ENCODE measurements at places on chromosomes 13 and 19.

DNA sequence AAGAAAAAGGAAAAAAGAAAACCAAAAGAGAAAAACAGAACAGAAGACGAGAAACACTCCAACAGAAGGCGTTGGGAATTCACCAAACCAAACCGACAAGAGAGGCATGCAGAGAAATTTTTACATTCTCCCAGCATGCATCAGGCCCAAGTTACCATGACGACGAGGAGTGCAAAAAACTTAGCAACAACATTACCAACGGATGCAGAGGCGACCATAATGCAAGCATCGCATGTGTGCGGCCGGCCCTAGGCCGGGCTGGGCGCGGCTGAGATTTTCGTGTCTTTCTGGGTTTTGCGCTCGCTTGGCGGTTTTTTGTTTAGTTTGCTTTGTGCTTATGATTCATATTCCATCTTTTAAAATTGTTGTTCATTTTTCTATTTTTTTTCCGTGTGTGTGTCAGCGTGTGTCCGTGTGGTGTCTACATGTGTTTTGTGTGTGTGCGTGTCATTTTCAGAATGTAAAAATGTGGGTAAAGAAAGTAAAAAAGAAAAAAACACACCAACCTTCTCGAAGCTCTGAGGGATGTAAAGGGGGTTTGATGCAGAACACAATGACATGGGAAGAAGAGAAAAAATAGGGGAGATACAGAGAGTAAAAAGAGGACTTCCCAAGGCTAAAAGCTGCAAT lies 84.9 kb downstream of the PTPRS start:
- H3K27me3 ChIP-seq = no peaks in the 10 kb centered on the region
- no peaks in the 10 kb centered on the region for H3K36me3 ChIP-seq
- H3K27ac ChIP-seq = no peak overlapping the region
- no peaks in the 10 kb centered on the region for H3K4me1 ChIP-seq

DNA sequence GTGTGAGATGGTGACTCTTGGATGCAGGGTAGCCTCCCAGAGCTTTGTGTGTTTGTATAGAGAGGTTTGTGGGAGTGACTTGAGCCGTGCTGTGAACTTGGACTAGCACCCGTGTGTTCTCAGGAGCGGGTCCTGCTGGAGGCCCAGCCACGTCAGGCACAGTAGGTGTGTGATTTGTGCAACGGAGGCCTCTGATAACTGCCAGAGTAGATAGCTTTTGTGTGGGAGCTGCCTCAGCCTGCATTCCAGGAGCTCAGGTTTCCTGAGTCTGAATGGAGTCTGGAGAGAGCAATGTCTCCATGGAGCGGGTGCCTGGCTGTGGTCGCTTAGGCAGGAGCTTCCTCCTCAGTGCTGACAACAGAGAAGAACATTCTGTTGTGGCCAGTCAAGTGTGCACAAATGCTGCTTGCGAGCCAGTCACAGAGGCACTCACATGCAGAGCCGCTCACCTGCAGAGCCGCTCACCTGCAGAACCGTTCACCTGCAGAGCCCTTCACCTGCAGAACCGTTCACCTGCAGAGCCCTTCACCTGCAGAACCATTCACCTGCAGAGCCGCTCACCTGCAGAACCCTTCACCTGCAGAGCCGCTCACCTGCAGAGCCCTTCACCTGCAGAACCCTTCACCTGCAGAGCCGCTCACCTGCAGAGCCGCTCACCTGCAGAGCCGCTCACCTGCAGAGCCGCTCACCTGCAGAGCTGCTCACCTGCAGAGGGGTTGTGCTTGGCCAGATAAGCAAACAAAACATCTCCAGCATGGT lies 32.6 kb downstream of the TFDP1 start:
- no peak overlapping the region for H3K27ac ChIP-seq
- H3K4me3 ChIP-seq = no peak overlapping the region
- H3K4me1 ChIP-seq = no peaks in the 10 kb centered on the region
- H3K36me3 ChIP-seq = no peaks in the 10 kb centered on the region
- no peaks in the 10 kb centered on the region for H3K27me3 ChIP-seq

DNA sequence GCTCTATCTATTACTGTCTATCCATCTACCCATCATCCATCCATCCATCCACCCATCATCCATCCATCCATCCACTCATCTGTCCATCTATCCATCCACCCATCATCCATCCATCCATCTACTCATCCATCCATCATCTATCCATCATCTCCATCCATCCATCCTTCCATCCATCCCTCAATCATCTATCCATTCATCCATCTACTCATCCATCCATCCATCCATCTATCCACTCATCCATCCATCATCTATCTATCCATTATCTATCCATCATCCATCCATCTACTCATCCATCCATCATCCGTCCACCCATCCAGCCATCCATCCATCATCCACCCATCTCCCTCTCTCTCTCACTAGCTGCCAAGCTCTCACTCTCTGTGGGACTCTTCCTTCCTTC lies 13.1 kb upstream of the TIMM13 start:
- no peak for DNase-seq
- no peak overlapping the region for H3K4me3 ChIP-seq

DNA sequence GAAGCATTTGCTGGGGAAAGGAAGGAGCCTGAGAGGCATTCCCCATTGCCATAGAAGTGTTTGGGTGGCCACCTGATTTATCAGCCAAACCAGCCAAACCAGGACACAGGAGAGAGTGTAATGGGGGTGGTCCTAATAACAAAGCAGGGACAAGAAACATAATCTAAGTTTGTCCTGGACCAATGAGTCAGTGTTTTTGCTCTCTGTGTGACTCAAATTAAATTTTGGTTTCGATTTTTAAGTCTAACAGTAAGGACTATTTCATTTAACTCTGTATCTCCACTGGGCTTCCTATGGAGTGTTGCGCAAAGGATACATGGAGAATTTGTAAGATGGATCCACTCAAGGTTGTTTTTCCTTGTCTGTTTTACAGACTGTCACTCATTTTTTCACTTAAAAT lies 19.5 kb upstream of the TRPC4 start:
- no peaks in the 10 kb centered on the region for H3K4me1 ChIP-seq
- no peak for DNase-seq

DNA sequence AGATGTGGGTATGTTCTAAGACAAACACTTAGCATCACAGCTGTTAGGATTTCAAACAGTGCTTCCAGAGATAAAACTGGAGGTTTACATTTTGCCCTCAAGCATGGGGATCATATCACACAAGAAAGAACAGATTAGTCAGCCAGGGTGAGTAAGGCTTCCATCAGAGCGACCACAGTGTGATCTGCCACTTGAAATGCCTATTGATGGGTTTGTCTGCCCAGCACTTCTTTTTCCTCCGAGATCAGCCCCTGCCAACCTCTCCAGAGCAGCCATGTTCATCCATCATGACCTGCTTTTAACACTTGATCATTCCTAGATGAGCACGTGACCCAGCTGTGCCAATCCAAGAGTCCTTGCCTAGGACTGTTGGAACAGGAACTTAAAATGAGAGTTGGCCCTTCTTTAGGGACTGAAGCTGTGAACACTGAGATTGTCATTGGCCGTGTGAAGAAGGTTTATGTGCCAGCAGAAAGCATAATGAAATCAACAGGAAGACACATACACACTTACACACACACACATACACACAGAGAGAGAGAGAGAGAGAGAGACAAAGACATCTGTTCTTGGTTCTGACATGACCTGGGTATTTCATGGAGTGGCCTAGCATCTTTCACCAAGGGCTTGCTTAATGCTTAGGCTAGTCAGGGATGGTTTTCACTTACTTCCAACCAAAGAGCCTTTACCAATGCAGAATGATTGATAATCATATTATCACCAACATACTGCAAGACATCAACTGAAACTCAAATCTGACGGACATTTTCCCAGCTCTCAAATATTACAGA lies 5.2 kb upstream of the CEBPG start:
- no peak overlapping the region for H3K4me3 ChIP-seq
- DNase-seq = no peak
- H3K4me1 ChIP-seq = peaks cover 12% of the 10 kb centered on the region
- H3K27ac ChIP-seq = no peak overlapping the region

- DNase-seq = no peak
- peaks cover 3% of the 10 kb centered on the region for H3K27me3 ChIP-seq
- no peaks in the 10 kb centered on the region for H3K36me3 ChIP-seq
- H3K27ac ChIP-seq = no peak overlapping the region
Measured at GRCh38 chr19:15636026-15636425, 4.7 kb upstream of the CYP4F3 start.

DNA sequence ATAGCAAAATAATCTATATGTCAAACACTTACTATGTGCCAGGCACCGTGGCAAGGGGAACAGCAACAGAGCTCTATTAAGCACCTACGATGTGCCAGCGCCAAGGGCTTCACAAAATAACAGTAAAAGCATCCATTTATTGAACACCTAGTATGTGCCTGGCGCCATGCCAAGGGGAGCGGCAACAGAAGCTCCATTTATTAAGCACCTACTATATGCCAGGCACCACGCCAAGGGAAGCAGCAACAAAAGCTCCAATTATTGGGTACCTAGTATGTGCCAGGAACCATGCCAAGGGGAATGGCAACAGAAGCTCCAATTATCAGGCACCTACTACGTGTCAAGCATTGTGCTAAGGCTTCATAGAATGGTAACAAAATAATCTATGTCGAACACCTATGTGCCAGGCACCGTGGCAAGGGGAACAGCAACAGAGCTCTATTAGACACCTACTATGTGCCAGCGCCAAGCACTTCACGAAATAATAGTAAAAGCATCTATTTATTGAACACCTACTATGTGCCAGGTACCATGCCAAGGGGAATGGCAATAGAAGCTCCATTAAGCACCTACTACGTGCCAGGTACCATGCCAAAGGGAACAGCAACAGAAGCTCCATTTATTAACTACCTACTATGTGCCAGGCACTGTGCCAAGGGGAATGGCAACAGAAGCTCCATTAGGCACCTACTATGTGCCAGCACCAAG lies 107.7 kb downstream of the PTPRS start:
- peaks cover 2% of the 10 kb centered on the region for H3K27me3 ChIP-seq
- no peaks in the 10 kb centered on the region for H3K36me3 ChIP-seq
- H3K27ac ChIP-seq = no peak overlapping the region

- no peak overlapping the region for H3K4me3 ChIP-seq
- no peaks in the 10 kb centered on the region for H3K4me1 ChIP-seq
- no peaks in the 10 kb centered on the region for H3K27me3 ChIP-seq
- H3K36me3 ChIP-seq = no peaks in the 10 kb centered on the region
- no peak for DNase-seq
Measured at GRCh38 chr19:6413291-6413690, 11.3 kb downstream of the KHSRP start.

DNA sequence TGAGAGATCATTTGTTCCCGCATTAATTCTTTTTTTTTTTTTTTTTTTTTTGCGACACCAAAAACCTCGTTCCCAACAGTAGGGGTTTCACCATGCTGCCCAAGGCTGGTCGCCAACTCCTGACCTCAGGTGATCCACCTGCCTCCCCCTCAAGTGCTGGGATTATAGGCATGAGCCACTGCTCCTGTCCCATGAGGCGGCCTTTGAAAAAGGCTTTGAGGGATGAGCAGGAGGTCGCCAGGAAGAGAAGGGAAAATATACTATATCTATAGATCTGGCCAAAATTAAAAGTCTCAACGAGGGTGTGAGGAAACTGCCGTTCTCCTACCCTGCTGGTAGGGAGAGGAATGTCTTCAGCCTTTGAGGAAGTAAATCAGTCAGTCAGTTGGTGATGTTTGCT lies 26.2 kb downstream of the ZNF473 start:
- H3K36me3 ChIP-seq = peaks cover 5% of the 10 kb centered on the region
- peaks cover 6% of the 10 kb centered on the region for H3K27me3 ChIP-seq
- peak overlapping the region; percentile 33 for H3K4me3 ChIP-seq
- H3K27ac ChIP-seq = no peak overlapping the region

GRCh38 chr13:78239714-78240113 lies 321.1 kb upstream of the EDNRB start:
- no peak overlapping the region for H3K27ac ChIP-seq
- H3K36me3 ChIP-seq = no peaks in the 10 kb centered on the region
- no peaks in the 10 kb centered on the region for H3K4me1 ChIP-seq
- no peak overlapping the region for H3K4me3 ChIP-seq
- no peak for DNase-seq

DNA sequence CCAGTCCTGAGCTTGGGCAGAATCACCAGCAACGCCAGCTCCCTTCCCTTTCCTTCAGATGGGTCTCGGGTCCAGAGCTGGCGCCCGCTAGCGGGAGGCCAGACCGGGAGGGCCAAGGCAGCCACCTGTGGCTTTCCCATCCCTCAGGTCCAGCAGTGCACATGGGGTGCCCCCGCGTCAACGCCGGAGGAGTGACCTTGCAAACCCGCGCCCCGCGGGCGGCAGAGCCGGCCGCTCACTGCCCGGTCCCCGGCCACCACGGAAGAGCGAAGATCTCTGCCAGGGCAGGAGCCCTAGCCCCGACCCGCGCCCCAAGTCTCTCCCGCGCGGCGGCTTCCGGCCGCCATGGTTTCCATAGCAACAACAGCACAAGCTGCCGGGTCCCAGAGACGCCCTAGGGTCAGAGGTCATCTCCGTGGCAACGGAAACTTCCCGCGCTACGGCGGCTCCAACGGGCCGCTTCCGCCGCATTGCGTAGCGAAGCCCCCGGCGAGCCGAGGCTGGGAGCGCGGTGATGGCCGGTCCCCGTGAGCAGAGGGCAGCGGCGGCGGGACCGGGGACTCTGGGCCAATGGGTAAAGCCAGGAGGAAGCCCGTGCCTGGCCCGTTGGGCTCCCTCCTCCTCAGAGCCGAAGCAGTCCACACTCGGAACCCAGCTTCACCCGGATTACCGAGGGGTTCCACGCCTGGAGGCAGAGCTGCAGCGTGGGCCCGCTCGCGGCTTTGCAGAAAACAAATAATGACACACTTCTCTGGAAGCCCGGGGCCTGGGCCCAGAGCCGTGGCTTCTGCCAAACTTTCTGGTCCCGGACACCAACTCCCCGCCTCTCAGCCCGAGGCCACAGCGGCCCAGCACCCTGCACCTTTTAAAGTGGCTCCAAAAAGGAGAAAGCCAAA lies 7.4 kb downstream of the FGF14 start:
- peak; percentile 92 for DNase-seq
- peaks cover 16% of the 10 kb centered on the region for H3K27me3 ChIP-seq
- H3K36me3 ChIP-seq = peaks cover 2% of the 10 kb centered on the region
- H3K4me3 ChIP-seq = peak overlapping the region; percentile 90

DNA sequence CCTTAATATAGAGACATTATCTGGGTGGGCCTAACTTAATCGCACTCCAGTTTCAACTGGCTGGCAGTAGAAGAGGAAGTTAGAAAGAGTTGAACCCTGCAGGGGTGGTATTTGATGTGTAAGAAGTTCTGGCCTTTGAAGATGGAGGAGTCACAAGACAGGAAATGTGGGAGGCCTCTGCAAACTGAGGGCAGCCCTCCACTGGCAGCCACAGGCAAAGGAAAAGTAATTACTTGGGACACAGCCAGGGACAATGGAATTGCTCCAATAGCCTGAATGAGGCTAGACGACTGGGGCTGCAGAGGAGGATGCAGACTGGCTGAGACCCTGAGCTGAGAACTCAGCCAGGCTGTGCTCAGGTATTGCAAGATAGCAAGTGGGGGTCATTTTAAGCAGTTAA lies 703.3 kb upstream of the ARGLU1 start:
- no peaks in the 10 kb centered on the region for H3K27me3 ChIP-seq
- no peak overlapping the region for H3K27ac ChIP-seq
- H3K4me3 ChIP-seq = no peak overlapping the region

- H3K27me3 ChIP-seq = no peaks in the 10 kb centered on the region
- peaks cover 22% of the 10 kb centered on the region for H3K36me3 ChIP-seq
Measured at GRCh38 chr19:39351537-39352064, 9.4 kb downstream of the SAMD4B start.
